Left cardiac atrium (tissue), 4 donors: ENCODE measurements at places on chromosomes 3 and 15.

DNA sequence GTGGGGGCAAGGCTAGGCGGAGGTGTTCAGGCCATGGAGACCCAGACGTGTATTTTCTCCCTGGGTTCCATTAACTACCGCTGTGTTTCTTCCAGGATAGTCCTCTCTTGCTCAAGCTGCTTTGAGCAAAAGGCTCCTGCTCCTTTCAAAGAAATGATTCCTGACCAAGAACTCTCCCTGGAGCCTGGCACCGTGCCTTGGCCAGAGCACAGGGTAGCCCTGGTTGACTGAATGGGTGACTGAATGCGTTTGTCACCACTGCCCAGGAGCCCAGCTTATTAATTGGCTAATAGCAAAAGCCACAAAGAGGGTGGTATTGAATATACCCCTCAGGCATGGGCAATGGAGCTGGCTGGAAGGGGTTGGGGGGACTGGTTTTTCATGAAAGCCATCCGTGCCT lies 13.9 kb downstream of the RASGRF1 start:
- DNase-seq: no peak

DNA sequence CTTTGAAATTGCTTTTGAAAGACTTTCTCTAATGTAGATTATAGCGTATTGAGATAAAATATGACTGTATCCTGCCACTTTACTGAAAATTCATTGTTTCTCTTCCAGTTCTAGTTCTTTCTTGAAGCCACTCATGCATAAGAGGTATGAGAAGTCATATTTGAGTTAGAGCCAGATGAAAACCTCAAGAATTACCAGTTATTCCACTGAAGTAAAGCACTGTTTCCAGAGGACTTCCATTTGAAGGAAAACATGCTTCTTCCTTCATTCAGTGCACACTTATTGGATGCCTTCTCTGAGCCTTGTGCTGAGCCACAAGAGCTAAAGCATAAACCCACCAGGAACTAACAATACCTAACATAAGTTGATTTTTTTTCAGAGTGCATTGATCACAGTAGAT lies 513.4 kb downstream of the ZNF385D start:
- DNase-seq: no peak

DNA sequence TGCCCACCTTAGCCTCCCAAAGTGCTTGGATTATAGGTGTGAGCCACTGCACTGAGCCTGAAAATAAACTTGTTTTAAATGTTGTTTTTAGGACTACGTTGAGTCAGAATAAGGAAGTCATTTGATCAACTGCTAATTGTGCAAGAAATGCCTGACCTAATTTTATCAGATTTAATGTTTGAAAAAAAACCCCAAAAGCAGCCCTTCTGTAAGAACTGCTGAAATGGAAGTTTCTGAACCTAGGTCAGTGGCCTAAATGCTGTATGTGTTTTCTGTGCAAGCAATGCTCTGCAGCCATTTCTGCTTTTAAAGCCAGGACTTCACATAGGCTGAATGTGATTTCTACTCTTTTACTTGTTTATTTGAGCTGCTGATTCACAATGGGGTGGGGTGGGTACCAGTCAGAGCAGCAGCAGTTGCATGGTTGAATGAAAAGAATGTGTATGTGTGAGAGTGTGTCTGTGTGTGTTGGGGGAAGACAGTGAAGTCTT lies 6.6 kb downstream of the GPX1 start:
- DNase-seq: no peak

DNA sequence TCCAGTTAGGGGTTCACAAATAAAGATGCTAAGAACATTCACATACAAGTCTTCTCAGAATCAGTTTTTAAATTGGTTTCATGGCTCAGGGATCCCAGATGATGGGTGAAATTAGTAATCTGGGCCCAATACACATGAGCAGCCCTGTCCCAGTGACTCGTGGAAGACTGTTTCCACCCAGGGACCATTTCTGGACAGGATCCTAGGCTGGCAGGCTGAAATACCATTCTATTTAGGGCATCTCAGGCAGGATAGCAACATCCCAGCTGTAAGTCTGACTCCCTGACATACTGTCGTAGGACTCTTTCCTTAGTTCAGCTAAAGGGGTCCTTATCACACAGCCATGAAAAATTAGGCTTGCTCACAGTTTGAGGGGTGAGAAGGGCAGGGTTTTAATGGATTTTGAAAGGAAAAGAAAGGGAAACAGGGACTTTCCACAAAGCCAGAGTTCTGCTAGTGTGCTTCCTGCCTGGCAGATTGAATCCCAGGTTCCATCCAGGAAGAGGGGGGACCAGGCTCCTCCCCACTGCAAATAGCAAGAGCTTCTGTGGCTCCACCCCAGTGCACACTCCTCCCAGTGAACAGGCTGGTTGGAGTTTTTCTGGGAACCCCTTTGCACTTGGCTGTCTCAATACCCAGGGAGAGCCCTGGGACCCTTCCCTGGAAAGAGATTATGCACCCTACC lies 41.3 kb upstream of the LYZL4 start:
- DNase-seq: peak; percentile 51

GRCh38 chr3:182005701-182006100 lies 294.0 kb downstream of the SOX2 start:
- DNase-seq: no peak

DNA sequence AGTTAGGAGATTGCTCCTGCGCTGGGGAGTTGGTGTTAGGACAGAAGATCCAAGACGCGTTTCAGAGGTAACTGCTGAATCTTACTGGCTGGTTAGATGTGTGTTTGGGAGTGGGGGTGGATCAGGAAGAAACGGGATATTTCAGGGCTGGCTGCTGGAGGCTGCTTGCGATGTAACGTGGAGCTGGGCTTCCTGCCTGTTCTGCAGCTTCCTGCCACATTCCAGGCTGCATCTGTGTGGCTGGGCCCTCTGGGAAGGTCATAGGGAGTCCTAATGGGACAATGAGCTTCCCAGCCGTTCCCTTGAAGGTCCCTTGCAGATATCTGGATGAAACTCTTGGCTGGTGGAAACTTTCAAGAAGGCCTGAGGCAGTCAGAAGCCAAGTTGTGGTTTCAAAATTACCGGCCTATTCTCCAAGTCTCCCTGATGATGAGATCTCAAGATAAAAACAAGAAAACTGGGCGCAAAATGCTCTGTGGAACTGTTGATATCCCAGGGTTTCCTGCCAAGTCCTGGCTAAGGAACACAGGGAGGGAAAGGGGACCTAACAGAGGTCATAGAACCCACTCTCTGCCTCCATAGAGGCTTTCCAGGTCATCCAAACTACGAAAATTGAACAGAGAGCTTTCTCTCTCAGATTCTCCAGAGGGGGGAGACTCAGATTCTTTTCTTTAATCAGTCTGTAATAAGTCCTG lies 67.0 kb downstream of the NOX5 start:
- peak; percentile 76 for DNase-seq

GRCh38 chr3:197463279-197463678 lies 92.5 kb downstream of the BDH1 start:
- no peak for DNase-seq

DNA sequence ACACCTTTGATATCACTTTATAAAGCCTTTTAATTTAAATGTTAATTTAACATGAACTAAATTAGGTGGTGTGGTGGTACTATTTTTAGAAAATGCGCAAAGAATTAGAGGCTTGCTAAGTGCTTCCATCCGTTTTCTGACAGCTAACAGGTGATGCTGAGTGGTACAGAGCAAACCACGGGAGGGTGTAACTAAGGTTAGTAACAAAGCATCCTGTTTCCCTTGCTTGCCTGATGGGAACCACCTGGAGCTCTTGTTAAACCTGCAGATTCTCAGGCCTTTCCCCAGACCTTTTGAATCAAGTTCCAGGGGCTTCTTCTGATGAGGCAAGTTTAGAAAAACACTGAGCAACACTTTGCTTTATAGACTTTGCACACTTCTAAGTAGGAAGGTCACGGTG lies 101.0 kb downstream of the ATG7 start:
- no peak for DNase-seq

GRCh38 chr3:121737644-121738043 lies 11.9 kb downstream of the GOLGB1 start:
- no peak for DNase-seq

DNA sequence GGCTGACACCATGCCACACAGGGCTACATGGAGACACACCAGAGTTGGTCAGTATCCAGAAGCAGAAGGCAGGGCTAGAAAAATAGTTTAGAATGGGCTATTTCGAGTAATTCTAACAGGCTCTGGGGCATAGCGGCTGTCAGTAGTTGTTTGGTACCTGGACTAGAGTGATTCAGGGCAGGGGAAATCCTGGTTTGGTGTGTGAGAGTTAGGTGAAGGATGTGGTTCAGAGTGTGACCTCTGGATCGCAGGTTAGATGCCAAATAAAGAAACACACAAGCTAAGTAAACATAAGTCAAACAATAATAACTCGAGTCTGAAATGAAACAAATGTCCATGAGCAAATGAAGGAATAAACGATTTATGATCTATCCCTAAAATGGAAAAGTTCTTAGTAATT lies 31.5 kb downstream of the CNTN3 start:
- no peak for DNase-seq

DNA sequence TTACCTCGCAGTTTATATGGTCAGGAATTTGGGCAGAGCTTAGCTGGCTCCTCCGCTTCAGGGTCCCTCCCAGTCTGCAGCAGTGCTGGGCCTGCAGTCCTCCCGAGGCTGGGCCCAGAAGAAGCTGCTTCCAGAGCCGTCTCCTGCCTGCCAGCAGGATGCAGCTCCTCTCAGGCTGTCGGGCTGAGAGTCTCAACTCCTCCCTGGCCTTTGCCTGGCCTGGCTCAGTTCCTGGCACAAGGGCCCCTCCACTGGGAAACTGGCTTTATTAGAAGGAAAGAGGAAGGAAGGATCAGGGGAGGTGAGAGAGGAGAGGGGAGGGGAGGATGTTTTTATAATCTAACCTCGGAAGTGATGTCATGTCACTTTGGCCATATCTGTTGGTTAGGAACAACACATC lies 72.8 kb downstream of the GABRG3 start:
- peak; percentile 31 for DNase-seq

GRCh38 chr3:187967993-187968392 lies 186.0 kb upstream of the LPP start:
- DNase-seq: no peak

GRCh38 chr3:114571363-114571762 lies 277.5 kb downstream of the TIGIT start:
- DNase-seq: no peak

DNA sequence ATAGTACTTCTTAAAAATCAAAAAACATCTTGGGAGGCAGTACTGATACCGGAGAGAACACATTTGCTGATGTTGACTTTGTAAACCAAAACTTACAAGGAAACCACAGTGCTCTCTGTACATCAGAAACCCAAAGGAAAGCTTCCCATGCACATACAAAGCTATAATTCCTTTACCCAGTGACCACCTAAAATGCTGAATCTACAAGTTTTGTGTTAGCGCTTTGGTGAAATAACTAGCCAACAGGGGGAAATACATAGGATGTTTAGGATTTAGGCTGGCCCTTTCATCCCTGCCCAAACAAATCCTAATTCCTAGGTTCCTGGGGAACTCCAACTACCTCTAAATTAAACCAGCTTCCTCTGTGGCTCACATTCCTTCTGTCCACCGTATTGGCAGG lies 15.3 kb upstream of the SPG21 start:
- no peak for DNase-seq

- DNase-seq: no peak
Measured at GRCh38 chr15:38401106-38401505, 52.8 kb upstream of the FAM98B start.

GRCh38 chr3:140013220-140013619 lies 78.2 kb downstream of the CLSTN2 start:
- no peak for DNase-seq

GRCh38 chr3:123861081-123861836 lies 22.9 kb downstream of the MYLK start:
- DNase-seq: no peak

- DNase-seq: peak; percentile 24
Measured at GRCh38 chr3:64728428-64728827, 40.6 kb upstream of the ADAMTS9 start.

DNA sequence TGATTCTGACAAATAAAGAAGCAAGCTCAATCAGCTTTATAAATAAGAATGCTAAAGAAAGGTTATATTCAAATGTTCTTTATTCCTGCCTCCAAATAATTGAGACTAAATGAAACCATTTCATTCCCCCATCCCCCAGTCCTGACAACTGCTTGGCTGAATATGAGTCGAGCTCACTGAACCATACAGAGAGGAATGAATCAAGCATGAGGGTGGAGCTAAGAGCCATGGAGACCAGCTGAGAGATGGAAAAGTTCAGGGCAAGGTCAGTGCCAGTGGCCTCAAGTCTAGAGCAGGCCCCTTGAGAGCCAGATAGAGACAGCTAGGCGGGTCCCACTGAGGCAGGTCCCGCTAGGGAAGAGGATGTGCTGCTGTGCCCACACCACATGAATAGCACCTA lies 188.7 kb upstream of the EIF1B start:
- DNase-seq: no peak

- no peak for DNase-seq
Measured at GRCh38 chr15:63236272-63236671, 41.1 kb upstream of the APH1B start.

DNA sequence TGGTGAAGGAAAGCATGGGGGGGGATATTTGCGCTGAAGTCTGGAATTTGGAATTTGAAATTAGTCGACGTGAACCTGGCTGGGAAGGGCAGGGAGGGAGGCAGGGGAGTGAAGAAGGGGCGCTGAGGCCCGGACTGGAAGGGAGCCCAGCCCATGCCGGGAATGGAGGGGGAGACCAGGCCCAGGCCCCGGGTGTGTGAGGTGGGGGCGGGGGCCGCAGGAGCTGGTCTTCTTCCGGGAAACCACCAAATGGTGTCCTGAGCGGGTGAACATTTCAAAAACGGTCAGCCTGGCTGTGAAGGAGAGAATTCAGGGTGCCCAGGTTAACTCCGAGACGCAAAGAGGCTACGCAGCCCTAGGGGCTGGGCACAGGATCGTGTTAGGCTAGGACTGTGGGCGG lies 497 bp upstream of the PRR20G start:
- no peak for DNase-seq

GRCh38 chr3:25289663-25290062 lies 138.4 kb upstream of the RARB start:
- DNase-seq: no peak

DNA sequence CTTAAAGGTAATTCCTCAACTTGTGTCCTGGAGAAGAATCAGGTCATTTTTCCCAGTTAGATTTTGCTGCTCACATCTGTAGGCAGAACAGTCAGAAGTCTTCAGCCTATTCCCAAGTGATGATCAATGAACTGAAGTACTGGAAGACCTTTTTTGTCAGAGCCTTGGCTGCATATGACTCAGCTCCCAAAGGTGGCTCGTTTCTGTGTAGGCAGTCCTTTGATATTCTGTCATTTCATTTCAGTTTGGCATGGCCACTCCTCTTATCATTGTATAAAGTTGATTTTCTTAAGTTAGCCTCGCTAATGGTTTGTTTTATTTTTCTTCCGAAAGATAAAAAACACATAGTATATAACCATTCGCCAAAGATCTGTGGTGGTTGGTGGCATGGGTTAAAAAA lies 90.7 kb downstream of the KLHL25 start:
- no peak for DNase-seq

- DNase-seq: no peak
Measured at GRCh38 chr15:43215961-43216360, 4.9 kb downstream of the EPB42 start.

DNA sequence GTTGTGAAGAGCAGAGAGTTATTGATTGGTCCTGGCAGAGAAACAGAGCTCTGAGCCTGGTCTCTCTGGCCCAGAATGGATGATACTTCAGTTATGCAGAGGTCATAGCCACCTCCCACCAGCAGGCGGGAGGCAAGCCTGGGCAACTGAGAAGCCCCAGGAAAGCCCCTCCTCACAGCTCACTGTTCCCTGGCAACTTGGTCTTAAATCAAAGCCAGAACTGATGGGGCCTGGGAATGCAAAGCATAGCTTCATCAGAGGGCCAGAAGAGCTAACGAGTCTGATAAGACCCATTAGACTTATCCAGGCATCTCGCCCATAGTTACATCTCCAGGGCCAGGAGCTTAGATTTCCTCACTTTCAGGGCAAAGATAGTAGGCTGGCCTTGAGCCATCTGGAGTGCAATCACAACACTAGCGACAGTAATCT lies 5.5 kb upstream of the COLQ start:
- no peak for DNase-seq
